ENCODE measurements at places on chromosomes 1 and 21.

GRCh38 chr1:119908661-119909060, 12.3 kb upstream of the ADAM30 start:
- DNase-seq, result no peak

DNA sequence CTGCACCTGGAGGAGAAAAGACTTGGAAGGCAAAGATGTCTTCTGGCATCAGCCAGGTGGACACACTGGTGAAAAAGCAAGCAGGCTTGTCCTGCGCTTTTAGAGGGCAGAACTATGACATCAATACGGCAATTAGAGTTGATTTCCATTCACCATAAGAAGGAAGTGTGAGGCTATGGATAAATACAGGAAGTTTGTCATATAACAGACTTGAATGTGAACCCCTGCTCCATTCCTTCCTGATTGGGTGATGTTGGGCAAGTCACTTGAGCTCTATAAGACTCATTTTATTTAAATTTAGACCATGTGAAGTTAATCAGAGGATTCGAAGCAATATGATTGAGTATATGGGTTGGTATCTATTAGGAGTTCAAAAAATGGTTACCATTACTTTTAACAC, 137.8 kb downstream of the PLPP3 start:
- no peak for DNase-seq

DNA sequence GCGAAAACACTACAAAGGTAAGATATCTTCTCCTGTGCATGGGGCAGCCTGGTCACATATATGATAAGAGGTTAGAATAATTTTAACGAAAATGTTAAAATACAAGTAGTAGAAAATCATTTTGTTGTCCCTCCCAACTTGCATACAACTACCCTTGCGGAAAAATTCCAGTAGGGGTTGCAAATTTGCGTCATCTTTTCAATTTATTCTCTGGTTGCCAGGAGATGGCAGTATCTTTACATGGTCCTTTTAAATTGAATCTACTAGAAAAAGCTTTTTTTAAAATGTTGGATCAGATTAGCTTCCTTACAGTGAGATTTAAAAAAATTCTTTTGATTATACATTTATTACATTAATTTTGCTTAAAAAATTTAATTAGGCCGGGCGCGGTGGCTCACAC, 10.9 kb downstream of the S100PBP start:
- peak; percentile 38 for DNase-seq

DNA sequence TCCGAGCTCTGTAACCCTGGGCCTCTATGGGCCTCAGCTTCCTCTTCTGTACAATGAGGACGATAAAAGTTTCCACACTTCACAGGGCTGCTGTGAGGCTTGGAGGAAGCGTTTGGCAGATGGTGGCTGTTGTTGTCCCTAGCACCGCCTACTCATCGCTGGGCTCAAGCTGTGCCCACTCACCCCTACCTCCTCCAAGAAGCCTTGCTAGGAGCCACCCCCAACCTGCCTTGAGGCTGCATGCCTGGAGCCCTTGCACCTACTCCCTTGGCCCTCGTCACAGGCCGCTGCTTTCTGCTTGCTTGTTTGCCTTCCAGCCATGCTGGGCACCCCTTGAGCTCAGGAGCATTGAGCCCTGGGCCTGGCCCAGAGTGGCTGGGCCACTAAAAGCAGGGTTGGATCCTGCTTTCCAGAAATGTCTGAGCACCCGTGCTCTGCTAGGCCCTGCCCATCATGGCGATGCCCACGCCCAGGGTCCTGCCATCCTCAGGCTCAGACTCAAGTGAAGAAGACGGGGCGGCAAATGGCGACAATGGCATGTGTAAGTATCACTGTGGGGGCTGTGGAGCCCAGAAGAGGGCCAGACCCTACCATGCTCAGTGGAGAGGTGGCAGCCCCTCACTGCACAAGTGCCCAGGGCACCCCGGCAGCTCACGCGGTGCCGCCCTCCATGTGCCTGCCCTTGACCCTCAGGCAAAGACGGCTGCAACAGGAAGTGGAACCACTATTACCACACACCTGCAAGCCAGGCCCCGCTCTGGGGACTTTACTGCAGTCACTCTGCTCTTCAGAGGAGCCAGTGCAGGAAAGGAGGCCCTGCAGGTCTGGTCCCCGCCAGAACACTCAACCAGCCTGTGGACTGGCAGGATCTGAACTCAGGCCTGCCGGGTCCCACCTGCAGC, 9.5 kb downstream of the SH3BGRL3 start:
- no peak for DNase-seq

Data from HEK293T (cell line).